ENCODE measurements at places on chromosomes 2 and 18.

- no peak for DNase-seq
Measured at GRCh38 chr2:71829008-71829407, 318.7 kb downstream of the CYP26B1 start.

- no peak for DNase-seq
Measured at GRCh38 chr18:6482198-6482977, 67.7 kb upstream of the L3MBTL4 start.

DNA sequence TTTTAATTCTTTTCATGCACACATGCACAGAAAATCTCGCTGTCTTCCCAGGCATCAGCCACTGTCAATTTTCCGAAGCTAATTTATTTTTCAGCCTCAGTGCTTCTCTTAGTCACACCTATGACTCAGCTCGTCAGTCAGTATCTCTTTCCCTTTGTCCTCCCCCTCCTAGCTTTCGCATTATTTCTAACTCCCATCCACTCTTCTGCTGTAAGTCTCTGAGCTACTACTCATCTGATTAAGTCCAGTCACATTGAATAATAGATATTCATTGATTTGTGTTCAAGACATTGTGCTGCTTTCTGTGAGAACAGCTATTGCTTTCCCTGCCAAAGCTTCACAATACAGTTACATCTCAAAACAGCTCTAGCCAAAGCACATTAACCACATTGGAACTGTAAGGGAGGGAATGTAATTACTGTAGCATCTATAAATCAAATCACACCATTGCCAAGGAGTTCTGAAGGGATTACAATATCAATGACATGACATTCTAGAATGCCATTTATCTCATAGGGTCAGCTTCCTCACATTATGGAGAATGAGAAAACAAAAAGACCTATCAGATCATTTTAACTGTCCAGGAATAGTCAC is 89.4 kb downstream of the SCN3A start:
- DNase-seq = no peak

DNA sequence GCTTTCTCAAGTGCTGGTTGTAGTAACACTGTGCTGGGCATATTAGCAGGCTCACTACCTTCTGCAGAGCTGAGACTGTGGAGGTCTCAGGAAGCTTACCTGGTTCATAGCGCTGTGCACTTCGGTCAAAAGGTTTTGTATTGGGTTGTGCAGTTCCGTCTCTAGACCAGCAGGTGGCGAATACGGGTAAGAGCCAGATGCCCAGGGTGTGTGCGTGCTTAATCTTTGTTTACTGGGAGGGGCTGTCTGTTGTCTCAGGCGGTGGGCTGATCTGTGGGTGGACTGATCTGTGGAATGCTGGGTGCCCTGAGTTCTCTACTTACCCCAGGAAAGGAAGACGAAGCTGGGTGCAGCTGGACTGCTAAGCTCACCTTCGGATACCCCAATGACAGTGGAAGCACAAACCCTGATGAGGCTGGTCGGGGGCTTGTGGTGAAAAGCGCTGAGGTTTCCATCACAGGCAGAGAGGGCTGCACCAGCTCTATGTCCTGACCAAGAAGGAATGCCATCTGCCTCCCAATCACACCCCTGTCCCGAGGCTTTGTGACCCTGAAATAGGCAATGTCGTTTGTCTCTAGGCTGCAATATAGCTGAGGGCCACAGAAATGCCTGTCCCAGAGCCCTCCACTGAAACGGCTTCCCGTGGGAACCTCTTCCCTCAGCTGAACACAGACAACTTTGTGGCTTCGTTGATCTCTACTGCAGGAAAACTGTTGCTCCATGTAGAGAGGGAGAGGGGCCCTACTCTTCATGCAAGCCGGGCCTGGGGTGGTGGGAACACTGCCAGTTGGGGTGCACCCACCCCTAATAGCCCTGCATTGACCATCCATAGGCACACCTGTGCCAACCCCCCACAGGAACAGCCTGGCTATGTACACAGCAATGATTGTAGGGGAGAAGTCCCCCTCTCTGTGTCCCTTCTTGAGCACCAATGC is 45.9 kb upstream of the FAM117B start:
- DNase-seq = peak; percentile 77
